ENCODE measurements at places on chromosomes 16 and 17. TPM values are rescaled to one million over a fixed set of nuclear protein-coding genes. Genes with fewer than 3 reads are reported as not detected.

GRCh38 chr17:66443606-66444005 lies 141.2 kb downstream of the PRKCA start:
- no peaks in the 10 kb centered on the region for H3K36me3 ChIP-seq
- no peak for DNase-seq
- H3K27ac ChIP-seq = no peak overlapping the region
- no peak overlapping the region for H3K4me3 ChIP-seq

DNA sequence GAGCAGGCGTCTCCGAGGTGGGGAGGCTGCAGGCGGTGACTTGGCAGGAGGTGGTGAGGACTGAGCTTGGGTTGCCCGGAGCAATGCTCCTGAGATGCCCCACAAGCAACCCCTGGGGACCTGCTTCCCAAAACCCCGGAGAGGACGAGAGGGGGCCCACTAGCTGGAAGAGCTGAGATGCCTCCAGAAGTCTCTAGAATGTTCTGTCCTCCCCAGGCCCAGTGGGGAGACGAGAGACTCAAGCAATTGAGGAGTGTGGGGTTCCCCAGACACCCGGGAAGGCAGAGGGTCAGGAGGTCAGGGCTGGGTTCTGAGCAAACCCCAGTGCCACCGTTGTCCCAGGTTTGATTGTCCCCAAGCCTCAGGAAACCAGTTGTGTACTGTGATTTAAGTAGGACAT lies 21.2 kb upstream of the ATP2C2 start:
- no peak overlapping the region for H3K4me3 ChIP-seq
- H3K36me3 ChIP-seq = no peaks in the 10 kb centered on the region
- no peak overlapping the region for H3K27ac ChIP-seq

GRCh38 chr17:81222620-81222905 lies 202 bp downstream of the CEP131 start:
- peak overlapping the region; percentile 49 for H3K27ac ChIP-seq
- H3K36me3 ChIP-seq = peaks cover 5% of the 10 kb centered on the region
- no peaks in the 10 kb centered on the region for H3K27me3 ChIP-seq

- no peak overlapping the region for H3K27ac ChIP-seq
- no peak for DNase-seq
- no peaks in the 10 kb centered on the region for H3K4me1 ChIP-seq
- no peaks in the 10 kb centered on the region for H3K36me3 ChIP-seq
- peaks cover 7% of the 10 kb centered on the region for H3K27me3 ChIP-seq
Observed at GRCh38 chr17:74151551-74152315, 51.7 kb upstream of the RPL38 start.

- no peaks in the 10 kb centered on the region for H3K4me1 ChIP-seq
- no peak overlapping the region for H3K4me3 ChIP-seq
- H3K27ac ChIP-seq = no peak overlapping the region
- peak; percentile 35 for DNase-seq
- peaks cover 65% of the 10 kb centered on the region for H3K36me3 ChIP-seq
- no peaks in the 10 kb centered on the region for H3K27me3 ChIP-seq
Observed at GRCh38 chr17:40290629-40291280, 3.1 kb downstream of the CDC6 start.

- no peak for DNase-seq
- no peaks in the 10 kb centered on the region for H3K27me3 ChIP-seq
- no peaks in the 10 kb centered on the region for H3K36me3 ChIP-seq
- peaks cover 3% of the 10 kb centered on the region for H3K4me1 ChIP-seq
- H3K4me3 ChIP-seq = no peak overlapping the region
Observed at GRCh38 chr17:16272111-16272840, 55.3 kb downstream of the PIGL start.

DNA sequence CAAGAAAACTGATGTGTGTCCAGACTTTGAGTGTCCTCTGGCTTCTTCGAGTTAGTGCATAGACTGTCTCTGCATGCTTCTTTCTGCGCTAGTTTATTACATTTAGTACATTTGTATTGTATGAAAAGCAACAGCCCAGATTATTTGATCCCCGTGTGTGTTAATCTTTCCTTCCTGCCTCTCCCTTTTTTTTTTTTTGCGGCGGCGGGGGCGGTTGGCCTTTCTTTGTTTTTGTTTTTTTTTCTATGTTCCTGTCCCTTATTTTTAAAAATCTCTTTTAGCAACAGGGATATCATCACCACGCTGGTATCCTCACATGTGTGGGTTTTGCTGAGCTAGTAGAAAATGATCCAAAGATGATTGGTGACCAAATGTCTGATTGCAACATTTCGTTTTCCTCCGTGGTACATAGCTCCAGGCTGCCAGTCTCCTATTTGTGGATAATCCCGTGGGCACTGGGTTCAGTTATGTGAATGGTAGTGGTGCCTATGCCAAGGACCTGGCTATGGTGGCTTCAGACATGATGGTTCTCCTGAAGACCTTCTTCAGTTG lies 9.4 kb downstream of the SCPEP1 start:
- H3K4me3 ChIP-seq = no peak overlapping the region
- DNase-seq = peak; percentile 2
- peaks cover 23% of the 10 kb centered on the region for H3K4me1 ChIP-seq

GRCh38 chr16:10675216-10675615 lies 19.5 kb downstream of the TEKT5 start:
- no peak overlapping the region for H3K27ac ChIP-seq
- no peaks in the 10 kb centered on the region for H3K4me1 ChIP-seq
- H3K36me3 ChIP-seq = no peaks in the 10 kb centered on the region
- H3K4me3 ChIP-seq = no peak overlapping the region
- peaks cover 42% of the 10 kb centered on the region for H3K27me3 ChIP-seq

GRCh38 chr17:11899537-11899942 lies 97.7 kb downstream of the ZNF18 start:
- H3K4me3 ChIP-seq = no peak overlapping the region
- DNase-seq = peak; percentile 12
- no peaks in the 10 kb centered on the region for H3K27me3 ChIP-seq
- H3K36me3 ChIP-seq = no peaks in the 10 kb centered on the region
- H3K27ac ChIP-seq = no peak overlapping the region

The SOX9 gene
- total RNA-seq = 0.04 TPM

The ZNF764 gene
- 10.1 TPM for total RNA-seq

The LGALS9B gene
- total RNA-seq = not detected

The TOM1L1 gene
- total RNA-seq = 29.2 TPM
